DMS53 (cell line): ENCODE measurements at places on chromosomes 11 and 22.

GRCh38 chr11:26442131-26442530, 110.2 kb downstream of the ANO3 start:
- peak; percentile 4 for DNase-seq

DNA sequence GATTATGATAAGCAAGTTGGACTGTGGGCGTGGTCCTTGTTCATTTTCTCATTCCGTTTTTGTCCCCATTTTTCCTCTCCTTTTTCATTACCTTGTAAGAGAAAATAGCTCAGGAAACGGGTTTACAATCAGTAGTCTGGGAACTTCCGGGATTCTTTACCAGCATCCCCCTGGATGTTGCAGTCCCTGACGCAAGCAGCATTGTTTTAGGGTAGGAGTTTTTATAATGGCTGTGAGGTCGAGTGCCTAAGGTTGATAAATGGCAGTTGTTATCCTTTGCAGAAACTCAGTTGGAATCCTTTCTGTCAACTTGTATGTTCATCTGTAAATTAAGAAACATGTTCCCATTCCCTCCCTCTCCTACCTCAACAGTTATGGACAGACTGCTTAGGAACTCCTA, 68.3 kb downstream of the ARHGEF12 start:
- DNase-seq, result no peak

DNA sequence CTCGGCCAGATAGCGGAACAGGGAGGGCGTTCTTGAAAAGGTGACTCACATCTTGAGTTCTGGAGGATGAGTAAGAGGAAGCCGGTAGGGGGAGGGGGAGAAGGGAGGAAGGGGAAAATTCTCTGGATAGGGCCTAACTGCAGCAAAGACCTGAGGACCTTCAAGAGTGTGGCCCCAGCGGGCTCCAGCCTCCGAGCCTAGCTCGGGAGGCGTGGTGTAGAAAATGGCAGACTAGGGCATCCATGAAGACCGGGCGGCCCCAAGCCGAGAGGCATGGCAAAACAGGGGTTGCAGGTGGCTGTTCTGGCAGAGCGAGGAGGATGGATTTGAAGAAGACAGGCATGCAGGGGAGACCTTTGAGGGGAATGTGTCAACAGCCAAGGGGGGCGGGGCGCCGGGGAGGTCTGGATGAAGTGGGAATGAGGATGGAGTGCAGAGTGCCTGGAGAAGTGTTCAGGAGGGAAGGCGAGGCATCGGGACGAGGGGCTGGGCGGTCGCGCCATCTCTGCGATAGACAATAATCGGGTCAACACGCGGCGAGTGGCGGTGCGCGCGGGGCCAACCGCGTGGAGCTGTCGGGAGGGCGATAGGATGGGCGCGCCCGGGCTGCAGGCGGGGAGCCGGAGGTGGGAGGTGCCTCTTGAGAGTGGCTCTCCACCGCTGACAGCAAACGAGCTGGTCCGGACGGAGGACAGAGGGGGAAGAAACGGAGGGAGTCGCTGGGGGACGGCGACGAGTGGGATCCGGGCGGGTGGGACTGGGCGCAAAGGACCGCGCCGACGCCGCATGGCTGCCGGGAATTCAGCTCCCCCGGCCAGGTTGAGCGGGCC, 40.0 kb upstream of the CREB3L1 start:
- DNase-seq, result peak; percentile 80

DNA sequence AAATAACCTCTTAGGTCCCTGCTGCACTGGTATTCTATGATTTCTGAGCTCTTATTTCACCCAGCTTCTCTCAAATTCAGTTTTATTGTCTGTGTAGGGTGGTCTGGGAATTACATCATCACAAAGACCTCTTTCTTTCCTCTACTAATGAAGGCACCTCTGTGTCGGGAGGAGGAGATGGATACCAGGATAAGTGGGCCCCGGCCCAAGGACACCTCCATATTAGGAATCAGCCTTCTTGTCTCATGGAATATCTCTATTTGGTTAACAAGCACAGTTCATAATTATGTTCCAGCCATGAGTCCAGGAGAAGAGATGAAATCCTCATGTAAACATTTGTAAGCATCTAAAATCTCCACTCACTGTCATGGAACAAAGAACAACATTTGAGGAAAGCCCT, 9.4 kb downstream of the PARVA start:
- no peak for DNase-seq

DNA sequence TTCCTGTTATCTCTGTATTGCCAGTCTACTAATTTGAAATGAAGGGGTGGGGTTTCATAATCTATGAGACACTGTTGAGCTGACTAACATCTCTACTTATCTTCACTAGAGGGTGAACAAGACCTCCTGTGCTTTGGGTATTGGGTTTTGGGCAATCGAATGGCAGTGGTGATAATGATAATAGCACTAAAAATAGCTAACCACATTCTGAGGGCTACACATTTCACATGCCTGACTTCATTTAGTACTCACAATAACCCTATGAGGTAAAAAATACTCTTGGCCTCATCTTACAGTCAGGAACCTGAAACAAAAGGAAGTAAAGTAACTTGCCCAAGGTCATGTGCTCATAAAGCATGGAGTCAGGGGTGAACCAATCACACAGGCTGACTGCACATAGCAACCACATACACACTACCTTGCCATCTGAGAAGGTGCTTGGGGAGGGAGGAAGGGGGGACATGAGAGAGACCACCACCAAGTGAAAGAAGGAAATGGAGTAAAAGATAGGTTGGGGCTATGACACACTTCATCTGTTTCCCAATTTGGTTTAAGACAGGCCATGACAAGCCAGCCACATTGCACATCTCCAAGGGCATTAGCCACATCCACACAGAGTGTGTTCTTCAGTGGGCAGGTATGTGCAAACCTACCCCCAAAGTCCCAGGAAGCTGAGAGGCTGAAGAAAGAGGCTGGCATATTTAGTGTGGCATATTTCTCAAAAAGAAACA, 387.6 kb upstream of the DDI1 start:
- DNase-seq, result no peak

- DNase-seq, result peak; percentile 93
These were observed 28.8 kb downstream of the IGSF9B start for GRCh38 chr11:133927690-133928627.

DNA sequence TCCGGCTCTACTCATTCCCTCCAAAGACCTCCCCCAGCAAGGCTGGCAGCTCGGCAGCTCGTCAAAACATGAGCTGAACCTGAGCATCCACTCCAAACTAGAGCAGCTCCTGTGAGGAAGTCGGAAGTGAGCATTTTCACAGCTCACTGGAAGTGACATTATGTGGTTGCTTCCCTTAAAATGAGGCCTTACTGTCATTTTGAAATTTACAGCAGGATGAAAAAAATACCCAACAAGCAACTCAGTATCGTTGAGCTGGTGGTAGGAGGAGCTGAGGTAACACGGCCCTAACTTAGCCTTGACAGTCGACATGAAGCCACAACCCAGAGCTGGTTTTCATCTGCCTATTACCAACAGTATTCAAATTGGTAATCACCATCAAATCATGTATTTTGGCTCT, 38.0 kb upstream of the ARFGAP3 start:
- DNase-seq, result no peak

DNA sequence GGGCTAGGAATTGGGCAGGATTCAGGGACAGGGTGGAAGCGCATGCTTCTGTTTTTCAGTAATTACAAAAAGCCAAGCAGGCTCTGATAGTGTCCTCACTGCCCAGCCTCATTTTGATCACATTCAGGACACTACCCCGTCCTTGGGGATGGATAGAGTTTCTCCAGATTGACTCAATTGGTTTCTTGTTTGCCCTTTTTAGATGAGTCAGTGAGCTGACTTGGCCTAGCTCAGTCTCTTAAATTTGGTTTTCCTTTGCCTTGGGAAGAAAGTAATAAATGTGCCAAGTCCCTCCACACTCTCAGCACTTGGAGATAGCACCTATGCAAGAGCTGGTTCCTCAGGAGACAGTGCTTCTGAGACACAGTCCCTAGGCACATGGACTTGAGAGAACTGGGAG, 25.5 kb downstream of the DKK3 start:
- DNase-seq, result no peak
